ENCODE measurements at places on chromosomes 2 and 18.

DNA sequence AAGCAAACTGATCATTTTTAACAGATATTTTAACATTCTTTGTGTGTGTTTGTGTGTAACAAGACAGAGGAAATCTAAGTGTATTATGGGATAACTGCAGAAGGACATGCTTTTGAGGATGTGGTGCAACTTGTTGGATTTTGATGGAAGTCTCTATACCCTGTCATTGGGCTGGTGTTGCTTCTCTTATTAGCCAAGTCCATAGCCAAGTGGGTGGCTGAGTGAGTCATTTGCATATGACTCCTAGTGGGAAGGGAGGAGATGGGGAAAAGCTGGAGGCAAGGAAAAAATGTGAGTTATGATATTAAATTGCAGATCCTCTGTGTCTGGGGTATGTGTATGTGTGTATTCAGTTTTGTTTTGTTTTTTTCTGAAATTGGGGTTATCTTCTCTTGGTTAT lies 879.9 kb downstream of the DCC start:
- DNase-seq, result no peak

GRCh38 chr18:5900262-5900661 lies 4.9 kb upstream of the TMEM200C start:
- no peak for DNase-seq

- DNase-seq, result no peak
These were observed 79.8 kb downstream of the LONRF2 start for GRCh38 chr2:100242476-100242875.

- no peak for DNase-seq
These were observed 849.1 kb upstream of the POU3F3 start for GRCh38 chr2:104004821-104005220.

DNA sequence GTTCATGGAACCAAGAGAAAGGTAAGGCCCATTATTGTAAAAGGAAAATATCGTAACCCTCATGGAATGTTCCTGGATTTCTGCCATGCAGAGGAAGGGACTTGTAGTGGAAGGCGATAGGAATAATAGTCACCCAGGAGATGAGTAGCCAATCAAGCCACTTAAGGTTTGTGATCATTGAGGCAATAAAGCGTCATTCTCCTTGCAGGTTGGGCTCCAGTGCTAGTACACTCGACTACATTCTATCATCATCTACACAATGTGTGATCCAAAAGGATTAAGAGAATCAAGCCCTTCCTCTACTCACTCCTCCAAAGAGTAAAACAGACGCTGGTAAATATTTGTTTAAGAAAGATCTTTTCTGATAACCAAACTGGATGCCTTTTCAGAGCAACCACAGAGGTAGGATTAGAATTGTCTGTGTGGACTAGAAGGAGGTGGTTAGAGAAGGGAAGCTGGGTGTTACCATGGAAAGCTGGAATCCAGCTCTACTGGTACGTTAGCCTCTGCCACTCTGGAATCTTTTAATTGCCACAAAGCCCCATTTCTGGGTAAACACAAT lies 245.7 kb downstream of the IKZF2 start:
- DNase-seq, result no peak

DNA sequence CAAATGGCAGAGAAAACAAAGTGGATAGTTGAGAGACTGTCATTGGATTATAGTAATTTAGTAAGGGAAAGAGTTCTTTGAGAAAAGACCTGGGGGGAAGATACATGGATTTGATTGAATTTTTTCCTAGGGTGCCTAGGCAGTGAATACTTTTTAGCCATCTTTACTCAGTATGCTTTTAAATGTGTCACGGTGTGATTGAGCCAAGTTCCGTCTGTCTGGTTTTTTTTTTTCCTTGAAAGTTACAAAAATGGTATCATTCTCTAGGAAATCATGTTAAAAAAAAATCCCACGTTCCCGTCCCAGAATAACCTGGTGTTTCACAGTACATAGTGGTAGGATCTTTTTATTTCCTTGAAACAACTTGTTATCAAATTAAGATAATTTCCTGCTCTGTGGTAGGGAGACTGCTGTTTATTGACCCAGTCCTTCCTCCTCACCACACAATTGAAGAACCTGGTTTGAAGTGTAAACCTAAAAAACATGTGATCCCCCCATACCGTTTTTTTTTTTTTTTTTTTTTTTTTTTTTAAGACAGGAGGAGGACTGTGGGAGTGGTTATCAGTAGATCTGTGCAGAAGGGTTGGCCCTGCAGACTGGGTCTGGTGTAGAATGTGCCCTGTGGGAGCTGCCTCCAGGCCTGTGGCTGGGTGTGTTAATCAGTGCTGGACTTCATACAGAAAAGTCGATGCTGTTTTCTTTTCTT lies 55.1 kb downstream of the DGKD start:
- DNase-seq, result no peak

DNA sequence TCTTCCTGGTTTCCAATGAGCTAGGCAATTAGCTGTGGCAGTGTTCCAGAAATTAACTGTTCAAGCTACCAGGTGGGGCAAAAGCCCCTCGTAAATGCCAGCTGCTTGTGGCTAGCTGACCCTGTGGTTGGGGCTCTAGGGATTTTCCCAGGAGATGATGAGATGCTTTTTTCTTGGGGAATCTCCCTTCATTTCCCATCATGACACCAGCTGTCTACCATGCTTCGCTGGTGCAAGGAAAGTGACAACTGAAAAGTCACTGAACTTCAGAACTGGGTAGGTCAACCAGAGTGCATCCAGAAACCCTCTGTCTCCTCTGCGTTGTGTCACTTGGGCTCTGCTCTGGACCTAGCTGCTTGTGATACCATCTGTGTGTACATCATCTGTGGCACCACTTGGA lies 386.5 kb upstream of the DCC start:
- DNase-seq, result no peak

All from T1000 (cell line).